H1 (cell line): ENCODE measurements at places on chromosomes 11 and 22.

GRCh38 chr11:116931206-116931953 lies 94.0 kb upstream of the APOA1 start:
- DNase-seq, result no peak

DNA sequence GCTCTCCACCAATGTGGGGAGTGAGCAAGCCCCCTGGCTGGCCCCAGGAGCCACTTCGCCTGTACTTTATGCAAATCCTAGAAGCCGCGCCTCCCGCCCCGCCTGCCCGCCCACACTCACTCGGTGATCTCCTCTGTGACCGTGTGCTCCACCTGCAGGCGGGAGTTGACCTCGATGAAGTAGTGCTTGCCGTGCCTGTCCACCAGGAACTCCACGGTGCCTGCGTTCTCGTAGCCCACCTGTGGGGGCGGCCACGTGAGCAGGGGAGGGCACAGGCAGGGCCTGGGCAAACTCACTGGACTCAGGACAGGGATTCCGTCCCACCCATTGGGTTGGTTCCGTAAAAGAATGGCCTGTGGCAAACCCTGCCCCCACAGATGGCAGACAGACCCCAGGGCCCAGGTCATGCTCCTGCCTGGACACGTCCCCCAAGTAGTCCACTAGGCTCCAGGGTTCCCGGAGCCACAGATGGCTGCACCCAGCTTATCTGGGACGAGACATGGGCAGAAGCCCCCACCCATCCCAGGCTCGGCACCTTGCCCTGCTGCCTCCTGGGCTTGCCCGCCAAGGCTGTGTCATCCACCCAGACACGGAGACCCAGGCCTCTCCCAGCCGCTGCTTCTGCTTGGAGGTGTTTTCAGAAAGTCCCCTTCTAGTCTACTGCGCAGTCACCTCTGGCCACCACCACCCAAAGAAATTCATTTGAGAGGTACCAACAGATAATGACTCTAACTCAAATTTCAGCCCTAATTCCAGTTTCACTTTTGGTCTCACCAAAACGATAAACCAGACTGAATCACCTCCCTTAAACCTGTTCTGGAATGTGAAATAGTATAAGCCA lies 12.1 kb downstream of the LRFN4 start:
- peak; percentile 89 for DNase-seq

DNA sequence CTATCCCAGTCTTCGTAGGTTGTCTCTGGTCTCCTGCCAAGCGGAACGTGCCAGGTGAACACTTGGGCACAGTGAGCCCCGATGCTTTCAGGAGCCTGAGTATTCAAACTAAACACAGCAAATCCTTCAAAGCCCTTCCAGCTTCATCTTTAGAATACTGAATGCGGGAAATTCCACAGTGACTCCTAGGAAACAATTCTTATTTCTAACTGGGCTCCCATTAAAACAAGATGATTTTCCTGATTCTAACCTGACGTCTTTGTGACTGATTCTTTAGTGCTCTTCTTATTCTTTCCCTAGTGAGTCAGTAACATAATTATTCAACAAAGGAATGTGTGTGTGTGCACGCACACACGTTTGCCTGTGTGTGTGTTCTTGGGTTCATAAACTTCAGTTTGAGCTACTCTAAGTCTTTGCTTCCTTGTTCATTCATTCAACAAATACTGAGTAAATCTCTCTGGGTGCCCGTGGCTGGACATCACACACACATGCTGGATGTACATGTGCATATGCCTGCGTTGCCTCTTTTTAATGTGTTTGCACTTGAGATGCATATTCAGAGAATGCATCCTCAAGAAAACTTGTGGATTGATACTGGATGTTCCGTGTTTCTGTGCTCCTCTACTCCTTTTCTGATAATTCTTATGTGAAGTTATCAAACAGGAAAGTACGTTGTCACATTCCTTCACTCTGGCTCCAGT lies 134.5 kb downstream of the WNT7B start:
- no peak for DNase-seq

DNA sequence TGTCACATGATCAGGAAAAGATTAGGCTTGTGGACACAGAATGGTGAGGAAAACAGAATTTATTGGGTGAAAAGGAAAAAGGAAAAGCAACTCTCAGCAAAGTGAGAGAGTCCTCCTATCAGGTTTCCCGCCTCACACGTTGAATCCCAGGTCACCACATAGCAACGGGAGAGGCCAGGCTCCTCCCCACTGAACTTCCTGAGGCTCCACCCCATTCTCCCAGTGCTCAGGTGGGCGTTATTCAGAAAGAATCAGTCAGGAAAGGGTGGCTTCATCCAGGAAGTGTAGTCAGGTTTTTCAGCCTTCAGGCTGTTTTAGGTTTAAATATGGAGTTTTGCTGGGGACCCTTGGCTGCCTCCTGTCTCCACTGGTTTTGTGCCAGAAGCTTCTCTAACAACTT lies 66.9 kb downstream of the SPON1 start:
- no peak for DNase-seq

DNA sequence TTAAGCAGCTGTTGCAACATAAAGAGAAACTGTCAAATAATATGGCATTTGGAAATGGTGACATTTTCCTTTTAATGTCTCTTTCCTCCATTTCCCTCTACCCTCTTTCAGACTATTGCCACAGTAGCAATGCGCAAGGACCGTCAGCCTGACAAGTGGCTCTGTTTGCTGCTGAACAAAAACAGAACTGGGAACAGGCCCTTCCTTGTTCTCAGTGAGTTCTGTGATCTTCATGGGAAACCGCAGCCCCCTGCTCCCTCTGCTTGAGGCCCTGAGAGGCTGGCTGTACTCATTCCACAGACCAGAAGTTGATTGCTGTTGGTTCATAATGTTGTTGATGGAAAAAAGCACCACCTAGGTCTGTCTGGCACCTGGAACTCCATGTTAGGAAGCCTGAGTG lies 559.7 kb downstream of the OPCML start:
- DNase-seq, result no peak

GRCh38 chr11:66070604-66071380 lies 720 bp downstream of the PACS1 start:
- peak; percentile 71 for DNase-seq

- no peak for DNase-seq
Measured at GRCh38 chr11:110984693-110985092, 260.8 kb upstream of the POU2AF2 start.

DNA sequence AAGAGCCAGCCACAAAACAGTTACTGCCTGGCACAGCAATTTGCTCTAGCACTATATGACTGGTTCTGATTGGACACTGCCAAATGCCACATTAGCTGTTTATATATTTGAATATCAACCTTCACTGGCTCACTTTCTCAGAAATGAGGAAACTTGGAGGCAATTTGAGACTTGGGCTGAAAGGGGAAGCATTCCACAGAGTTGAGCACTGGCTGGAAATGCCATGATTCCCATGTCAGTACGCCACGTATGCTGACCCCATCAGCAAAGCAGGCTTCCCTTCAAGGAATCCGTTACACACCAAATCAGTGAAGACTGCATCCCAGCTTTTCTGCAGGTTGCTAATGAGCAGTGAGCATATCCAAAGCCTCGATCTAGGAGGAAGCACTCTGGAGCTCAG lies 34.7 kb downstream of the GALNT18 start:
- DNase-seq, result peak; percentile 37

GRCh38 chr11:9049959-9050358 lies 41.4 kb downstream of the SCUBE2 start:
- no peak for DNase-seq

GRCh38 chr22:32237906-32238305 lies 17.2 kb downstream of the SLC5A4 start:
- DNase-seq, result no peak

DNA sequence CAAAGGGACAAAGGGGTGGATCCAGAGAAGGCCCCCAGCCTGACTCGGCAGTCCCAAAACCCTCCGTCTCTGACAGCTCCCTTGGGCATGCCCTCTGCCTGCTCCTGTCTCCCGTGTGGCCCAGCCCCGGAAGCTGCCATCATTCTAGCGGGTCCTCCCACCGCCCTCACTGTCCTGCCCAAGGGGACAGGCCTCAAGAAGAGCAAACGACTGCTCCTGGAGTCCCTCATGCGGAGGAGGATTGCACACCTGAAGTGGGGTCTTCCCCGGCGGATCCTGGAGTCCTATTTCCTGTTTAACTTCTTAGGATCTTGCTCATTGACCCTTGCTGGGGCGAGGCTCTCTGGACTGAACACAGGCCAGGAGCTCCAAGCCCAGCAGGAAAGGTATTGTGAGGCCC lies 2.6 kb upstream of the MEI1 start:
- no peak for DNase-seq

DNA sequence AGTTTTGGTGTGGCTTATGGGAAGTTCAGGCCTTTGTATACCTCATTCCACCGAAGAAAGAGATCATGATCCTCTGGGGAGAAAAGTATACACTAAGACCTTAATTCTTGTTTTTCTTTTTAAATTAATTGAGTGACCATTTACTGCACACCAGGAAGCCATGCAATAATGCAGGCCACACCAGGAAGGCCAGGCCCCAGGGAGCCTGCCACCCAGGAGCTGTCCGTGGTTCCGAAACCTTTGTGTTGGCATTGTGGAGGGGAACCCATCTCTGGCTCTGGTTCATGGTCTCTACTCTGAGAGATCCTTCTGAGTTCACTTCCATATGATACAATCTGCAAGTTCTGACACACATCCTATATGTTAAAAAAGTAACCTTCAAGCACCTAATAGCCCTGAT lies 291.8 kb downstream of the MIAT start:
- no peak for DNase-seq

DNA sequence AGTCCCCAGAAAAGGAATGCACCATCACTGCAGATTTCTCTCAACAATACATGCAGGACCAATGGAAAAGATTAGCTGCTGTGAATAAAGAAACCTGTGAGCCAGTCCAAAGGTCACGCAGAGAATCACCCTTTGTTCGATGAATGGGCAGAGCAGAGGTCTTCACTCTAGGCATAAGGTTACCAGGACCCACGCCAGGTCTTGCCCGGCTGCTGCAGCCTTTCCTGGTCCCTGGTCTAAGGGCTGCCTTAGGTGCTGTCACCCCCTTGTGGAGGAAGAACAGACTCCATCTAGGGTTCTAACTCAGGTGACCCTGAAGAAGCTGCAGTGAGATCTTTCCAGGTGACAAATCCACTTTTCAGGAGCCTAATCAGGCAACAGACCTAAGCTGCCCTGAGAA lies 29.0 kb upstream of the NAP1L4 start:
- no peak for DNase-seq

GRCh38 chr11:122096272-122097112 lies 19.5 kb downstream of the BLID start:
- DNase-seq, result no peak

DNA sequence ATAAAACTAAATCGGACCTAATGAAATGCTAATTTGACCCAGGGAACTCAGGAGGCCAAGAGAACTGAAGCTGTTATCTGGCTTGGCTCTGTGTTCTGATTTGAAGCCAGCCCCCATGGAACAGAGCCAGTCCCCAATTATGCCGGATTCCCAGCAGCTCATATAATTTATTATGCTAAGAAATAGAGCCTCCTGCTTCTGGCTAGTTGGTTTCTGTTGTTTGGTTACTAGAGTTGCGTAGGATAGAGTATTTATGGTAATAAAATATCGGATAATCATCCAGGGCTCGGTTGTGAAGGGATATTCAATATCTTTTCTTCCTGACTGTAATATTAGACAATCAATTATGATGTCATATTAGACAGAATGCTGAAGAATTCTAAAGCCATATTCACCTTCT lies 120.4 kb upstream of the TTC12 start:
- no peak for DNase-seq

- DNase-seq, result no peak
Measured at GRCh38 chr22:47333625-47334024, 571.2 kb downstream of the TBC1D22A start.

DNA sequence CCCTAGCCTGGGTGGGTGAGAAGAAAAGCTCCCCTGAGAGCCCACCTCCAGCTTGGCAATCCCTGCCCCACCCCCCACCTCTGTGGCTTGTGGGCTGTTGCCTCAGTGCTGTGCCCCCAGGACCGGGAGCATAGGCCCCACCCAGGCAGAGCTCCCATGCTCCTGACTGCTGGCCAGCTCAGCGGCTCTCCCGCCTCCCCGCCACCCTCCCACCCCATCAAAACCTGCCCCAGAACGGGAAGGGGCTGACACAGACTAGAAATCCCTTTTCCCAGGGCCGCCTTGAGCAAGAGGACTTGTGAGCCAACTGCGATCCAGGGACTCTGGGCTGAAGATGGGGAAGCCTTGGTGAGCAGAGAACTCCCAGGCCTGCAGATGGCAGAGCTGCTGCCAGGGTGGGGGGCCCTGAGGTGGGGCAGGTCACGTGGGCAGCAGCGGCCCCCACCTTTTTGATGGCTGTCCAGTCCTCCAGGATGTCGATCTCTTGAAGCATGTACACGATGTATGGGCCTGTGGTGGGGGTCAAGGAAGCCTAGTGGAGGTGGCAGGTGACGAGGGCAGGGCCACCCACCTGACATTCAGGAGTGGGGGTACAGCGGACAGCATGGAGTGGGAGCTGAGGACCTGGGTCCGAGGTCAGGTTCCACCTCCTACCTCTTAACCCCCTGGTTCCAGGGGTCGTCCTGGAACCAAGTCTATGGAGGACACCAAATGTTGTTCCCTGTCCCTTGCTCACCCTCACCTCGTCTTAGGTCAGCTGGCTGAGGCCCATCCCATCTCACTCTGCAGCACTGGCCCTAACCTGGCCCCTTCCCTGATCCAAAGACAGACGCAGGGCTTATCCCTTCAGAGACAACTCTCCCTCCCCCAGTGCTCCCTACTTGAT lies 2.3 kb upstream of the RIN1 start:
- no peak for DNase-seq

GRCh38 chr11:112249871-112250610 lies 10.6 kb downstream of the PLET1 start:
- no peak for DNase-seq

- no peak for DNase-seq
Measured at GRCh38 chr11:96154802-96155520, 188.0 kb downstream of the MAML2 start.

DNA sequence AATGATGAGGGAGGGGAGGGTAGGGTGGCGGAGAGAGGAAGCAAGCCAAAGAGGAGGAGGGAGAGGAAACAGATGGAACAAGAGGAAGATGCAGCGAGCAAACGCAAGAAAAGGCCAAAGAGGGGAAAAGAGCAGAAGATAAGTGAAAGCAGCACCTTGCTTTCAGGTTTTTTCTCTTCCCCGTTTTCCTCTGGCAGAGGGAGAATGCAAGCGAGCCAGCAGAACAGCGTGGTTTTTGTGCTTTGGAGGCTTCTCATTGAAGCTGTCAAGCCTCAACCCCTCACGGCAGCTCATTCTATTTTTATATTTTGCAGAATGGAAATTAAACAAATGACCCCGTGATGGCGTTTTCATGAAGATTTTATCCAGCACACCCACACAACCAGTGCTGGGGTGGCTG lies 67.1 kb upstream of the GRAMD1B start:
- DNase-seq, result no peak

- DNase-seq, result no peak
Measured at GRCh38 chr11:12212821-12213185, 102.4 kb downstream of the MICAL2 start.

DNA sequence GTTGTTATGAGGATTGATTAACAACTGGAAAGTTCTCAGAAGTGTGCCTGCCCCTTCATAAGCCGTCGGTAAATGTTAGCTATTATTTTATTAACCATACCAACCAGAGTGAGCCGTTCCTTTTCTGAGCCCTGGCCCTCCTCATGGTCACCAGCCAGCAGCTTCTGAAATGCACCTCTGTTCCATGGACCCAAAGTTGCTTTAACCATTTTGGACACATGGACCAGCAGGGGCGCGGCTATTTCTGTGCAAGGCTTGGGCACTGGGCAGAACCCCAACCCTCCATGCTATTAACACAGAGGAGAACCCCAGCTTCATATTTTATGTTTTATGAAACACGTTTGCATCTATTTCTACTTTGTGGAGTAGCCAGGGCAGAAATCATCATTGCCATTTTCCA lies 18.6 kb upstream of the SCGB1A1 start:
- no peak for DNase-seq
